ENCODE measurements at places on chromosomes 2 and 18. TPM values are rescaled to one million over a fixed set of nuclear protein-coding genes. Genes with fewer than 3 reads are reported as not detected.

GRCh38 chr18:1846640-1847039 is 724.7 kb downstream of the METTL4 start:
- no peak for DNase-seq

DNA sequence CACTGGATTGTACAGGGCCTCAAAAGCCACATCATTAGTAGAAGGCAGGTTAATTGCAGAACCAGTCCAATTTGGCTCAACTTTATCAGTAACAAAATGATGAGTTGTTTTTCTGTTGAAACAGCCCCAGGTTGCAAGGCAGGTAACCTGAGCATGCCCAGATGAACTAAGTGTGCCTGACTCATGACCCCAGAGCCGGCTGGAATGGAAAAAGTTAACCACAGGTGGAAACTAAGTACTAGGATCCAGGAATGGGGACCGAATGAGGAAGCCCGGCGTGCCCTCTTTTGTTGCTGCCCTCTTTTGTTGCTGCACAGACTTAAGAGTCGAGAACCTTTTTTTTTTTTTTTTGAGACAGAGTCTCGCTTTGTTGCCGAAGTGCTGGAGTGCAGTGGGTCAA is 79.5 kb upstream of the YWHAQ start:
- no peak for DNase-seq

- no peak for DNase-seq
Measured at GRCh38 chr18:61274416-61274960, 58.7 kb upstream of the CDH20 start.

GRCh38 chr2:45014016-45014702 is 4.9 kb upstream of the SIX2 start:
- no peak for DNase-seq

GRCh38 chr2:209094221-209094620 is 329.6 kb upstream of the MAP2 start:
- DNase-seq, result no peak

DNA sequence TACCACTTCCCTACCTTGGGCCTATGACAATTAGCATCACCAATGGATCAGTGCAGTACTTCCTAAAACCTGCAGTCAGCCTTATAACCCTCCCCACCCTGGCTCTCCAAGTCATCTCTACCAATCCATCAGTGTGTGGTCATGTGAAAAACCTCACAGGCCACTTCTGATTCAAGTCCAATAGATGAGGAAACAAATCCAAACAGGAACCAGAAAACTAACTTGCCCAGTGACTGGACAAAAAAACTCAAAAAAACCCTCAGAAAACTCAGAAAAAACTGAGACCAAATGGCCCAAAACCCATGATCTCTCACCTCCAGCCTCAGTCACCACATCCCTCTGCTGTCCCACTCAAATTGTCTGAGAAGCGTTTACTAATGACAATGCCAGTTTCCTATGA is 43.3 kb downstream of the TGFA start:
- no peak for DNase-seq

DNA sequence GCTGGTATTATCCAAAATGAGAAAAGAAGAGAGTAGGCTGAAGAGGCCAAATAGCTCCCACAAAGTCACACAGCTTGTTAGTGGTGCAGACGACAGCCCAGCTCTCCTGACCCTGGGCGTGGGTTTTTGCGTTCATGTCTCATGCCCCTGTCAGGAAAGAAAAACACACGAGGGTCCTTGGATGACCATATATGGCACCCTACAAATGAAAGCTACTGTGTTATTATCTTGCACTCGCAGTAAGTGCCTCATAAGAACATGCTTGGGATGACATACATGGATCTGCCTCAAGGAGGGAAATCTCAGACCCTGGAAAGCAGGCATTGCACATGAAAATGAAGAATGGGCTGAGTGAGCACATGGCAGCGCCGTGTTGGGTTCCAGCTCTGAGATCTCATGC is 89.7 kb downstream of the SEMA4F start:
- DNase-seq, result no peak

DNA sequence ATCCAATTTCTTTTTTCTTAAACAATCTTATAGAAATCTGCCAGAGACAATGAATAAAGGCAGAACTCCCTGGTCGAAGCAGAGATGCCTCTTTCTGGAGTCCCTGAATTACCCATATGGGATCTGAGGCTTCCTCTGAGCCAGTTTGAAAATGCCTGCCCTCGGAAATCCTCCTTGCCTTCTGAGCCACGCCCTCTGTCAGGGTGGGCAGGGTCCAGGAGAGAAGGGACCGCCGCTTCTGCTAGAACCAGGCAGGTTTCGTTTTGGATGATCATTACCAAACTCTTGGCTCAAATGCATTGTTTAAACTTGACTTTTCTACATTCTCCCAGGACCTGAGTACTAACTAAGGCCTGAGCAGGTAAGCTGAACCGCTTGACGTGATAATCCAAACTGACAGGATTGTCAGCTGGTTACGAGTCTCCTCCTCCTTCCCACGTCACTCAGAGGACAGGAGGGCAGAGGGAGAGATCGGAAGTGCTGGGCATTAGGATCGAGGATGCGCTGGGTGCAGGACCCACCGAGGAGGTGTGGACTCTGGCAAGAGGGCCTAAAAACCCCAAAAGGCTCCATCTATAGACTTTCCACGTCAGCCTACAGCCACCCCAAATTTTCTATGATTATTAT is 128.4 kb downstream of the KLHL29 start:
- DNase-seq, result no peak

GRCh38 chr18:28132084-28132483 is 44.8 kb downstream of the CDH2 start:
- no peak for DNase-seq

DNA sequence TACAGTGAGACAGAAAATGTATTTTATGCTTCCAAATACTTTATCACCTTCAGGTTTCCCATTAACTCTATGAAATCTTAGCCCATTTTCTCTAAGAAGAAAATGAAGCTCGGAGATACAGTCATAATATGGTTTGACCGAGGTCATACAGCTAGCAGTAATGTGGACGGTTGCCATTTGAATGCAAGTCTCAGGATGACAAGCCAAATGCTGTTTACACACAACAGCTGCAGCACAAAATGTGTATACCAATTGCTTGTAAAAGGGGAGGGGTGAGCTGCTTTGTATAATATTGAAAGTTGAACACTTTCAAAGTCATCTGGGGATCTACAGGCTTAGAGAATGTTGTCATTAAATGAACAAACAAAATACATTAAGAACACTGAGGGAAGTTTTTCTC is 93.8 kb upstream of the FSIP2 start:
- peak; percentile 16 for DNase-seq

DNA sequence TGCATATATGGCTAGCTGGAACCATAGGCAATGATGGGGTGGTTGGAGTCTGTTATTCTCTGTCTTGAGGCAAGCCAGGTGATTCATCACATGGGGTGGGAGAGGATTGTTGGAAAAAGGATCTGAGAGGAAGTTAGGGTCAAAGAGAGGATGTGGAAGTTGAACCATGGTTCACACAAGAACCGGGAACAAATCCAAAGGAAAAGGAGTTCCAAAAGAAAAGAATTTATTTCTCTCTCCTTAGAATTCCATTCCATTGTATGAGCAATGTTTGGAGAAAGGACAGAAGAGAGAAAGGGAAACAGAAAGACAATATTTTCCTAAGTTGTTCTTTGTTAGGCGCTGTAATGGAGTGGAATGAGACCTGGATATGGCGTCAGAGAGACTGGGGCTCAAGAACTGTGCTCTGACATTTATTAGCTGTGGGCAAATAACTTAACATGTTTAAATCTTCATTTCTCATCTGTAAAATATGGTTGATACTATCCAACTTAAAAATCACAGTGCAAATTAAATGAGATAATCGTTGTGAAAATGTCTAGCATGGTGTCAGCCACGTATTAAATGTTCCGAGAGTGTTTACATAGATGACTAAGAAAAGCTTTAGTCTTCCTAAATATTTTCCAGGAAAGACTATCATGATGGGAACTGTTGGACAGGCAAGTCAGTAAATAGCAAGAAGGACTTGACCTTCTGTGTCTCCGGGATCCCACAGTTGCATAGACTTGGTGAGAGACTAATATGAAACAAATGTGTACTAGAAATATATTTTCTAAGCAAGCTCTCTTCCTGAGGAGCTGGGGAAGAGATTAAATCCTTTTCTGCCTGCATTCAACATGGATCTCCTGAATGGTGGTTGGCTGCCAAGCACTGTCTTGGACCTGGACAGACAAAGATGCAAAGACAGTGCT is 71.4 kb downstream of the TRIB2 start:
- DNase-seq, result no peak

GRCh38 chr18:7601936-7602335 is 34.8 kb downstream of the PTPRM start:
- DNase-seq, result no peak

DNA sequence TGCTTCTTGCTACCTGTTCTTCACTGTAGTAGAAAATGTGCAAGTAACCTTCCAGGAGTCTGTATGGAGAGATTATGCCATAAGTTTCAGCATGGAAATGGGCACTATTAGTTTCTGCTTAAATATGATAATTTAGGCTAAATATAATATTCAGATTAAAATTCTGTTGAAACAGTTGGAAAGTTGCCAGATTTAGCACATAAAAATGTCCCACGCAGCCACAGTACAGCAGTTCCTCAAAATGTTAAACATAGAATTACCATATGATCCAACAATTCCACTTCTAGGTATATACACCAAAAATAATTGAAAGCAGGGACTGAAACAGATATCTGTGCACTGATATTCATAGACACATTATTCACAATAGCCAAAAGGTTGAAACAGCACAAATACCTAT is 121.2 kb downstream of the NRP2 start:
- no peak for DNase-seq

GRCh38 chr2:108316461-108317258 is 28.0 kb downstream of the SULT1C2 start:
- DNase-seq, result peak; percentile 36

- no peak for DNase-seq
Measured at GRCh38 chr18:44681076-44681970, 635 bp downstream of the SETBP1 start.

GRCh38 chr18:8766559-8767293 is 61.4 kb downstream of the MTCL1 start:
- DNase-seq, result no peak

- no peak for DNase-seq
Measured at GRCh38 chr2:180819106-180819505, 161.3 kb upstream of the UBE2E3 start.

DNA sequence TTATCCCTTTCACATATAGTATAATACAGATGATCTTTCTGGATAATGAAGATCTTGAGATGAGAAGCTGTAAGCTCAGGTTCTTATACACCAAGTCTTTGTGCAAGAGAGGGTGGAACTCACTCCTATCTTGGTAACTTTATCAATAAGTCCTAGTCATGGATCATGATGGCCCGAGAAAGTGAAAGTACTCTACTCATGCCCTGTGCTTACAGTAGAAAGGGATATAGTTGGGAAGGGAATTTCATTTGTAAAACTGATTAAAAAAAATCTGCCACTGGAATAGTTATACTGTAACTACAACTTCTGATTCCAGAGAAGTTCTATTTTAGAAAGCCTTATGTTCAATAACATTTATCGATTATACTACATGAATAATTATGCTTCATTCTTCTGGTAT is 51.8 kb downstream of the MYO3B start:
- no peak for DNase-seq

- DNase-seq, result no peak
Measured at GRCh38 chr18:37476611-37477295, 88.8 kb downstream of the CELF4 start.

DNA sequence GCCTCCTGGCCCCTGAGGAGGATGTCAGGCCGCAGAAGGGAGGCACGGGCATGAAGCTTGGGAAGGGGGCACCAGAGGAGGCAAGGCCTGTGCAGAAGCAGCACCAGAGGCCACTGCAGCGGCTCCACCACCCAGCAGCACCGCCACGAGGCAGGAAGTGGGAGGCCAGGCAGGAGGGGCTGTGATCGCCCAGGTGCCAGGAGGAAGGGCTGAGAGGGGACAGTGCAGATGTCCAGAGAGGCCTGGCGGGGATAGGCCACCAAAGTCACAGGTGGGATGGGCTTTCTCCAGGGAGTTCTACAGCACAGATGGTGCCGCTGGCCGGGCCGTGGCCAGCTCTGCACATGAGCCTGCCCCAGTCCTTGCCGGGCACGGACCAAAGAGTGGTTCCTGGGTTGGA is 6.0 kb upstream of the ALPI start:
- DNase-seq, result no peak

DNA sequence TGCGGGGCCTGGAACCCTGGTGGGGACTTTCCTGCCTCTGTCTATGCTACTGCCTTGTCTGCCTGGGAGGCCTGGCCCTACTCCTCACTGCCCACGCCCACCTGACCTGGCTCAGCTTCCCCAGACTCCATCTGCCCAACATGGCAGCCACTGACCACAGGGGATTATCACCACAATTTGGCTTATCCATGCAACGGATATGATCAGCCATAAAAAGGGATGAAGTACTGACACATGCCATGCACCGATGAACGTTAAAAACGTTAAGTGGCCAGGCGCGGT is 5.9 kb upstream of the KCNF1 start:
- no peak for DNase-seq

DNA sequence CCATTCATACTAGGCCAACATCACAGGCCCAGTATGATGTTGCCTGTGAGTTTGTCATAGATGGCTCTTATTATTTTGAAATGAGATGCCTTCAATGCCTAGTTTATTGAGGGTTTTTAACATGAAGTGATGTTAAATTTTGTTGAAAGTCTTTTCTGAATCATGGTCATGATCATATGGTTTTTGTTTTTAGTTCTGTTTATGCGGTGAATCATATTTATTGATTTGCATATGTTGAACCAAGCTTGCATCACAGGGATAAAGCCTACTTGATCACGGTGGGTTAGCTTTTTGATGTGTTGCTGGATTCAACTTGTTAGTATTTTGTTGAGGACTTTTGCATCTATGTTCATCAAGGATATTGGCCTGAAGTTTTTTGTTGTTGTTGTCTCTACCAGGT is 195.8 kb upstream of the FN1 start:
- no peak for DNase-seq

GRCh38 chr2:74566754-74567085 is 12.2 kb downstream of the DOK1 start:
- DNase-seq, result no peak

- no peak for DNase-seq
Measured at GRCh38 chr2:207952564-207953345, 72.6 kb downstream of the PLEKHM3 start.

DNA sequence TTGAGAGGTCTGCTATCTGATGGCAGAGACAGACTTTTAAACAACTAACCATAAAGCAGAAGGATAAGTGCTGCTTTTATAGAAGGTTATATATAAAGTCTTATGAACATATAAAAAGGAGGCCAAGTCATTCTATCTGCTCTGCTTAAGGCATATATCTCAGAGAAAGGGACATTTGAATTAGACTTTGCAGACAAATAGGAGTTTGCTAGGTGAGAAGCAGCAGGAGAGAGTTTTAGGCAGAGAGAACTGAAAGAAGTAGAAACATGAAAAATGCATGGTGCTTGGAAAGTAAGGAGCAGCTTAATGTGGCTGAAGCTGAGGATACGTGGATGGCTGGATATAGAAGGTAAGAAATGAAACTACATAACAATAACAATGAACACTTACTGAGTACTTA is 65.4 kb downstream of the LYPD1 start:
- DNase-seq, result no peak

GRCh38 chr2:101882769-101883307 is 108.9 kb upstream of the IL1R2 start:
- no peak for DNase-seq

The TSHZ1 gene
- 35.3 TPM for polyA plus RNA-seq

The CPO gene
- 1.2 TPM for polyA plus RNA-seq

The TANC1 gene
- 47.0 TPM for polyA plus RNA-seq

The CNDP1 gene
- polyA plus RNA-seq, result 1.5 TPM

The SP140 gene
- 0.74 TPM for polyA plus RNA-seq

All from right renal cortex interstitium (tissue), 3 donors.